Kidney tubule cell (primary cell): ENCODE measurements at places on chromosomes 11 and 22.

GRCh38 chr11:117095284-117096161 lies 2.7 kb downstream of the SIK3 start:
- no peak for DNase-seq

DNA sequence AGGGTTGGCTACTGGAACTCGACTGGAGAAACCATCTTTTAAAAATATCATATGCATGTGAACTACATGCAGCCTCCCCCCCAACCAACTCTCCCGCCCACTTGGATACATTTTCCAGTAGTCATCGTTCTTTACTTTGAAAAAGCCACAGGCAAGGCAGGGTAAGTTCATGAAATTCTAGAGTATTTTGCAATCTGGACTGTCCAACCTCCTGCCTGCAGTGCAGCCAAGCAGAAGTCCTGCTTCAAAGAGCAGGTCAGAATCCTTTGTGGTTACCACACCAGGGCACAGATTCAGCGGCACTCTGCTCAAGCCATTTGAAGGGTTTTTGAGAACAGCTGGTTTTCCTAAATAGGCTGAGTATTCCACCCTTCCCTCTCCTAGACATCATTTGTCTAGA lies 12.1 kb downstream of the ELF5 start:
- peak; percentile 90 for DNase-seq

DNA sequence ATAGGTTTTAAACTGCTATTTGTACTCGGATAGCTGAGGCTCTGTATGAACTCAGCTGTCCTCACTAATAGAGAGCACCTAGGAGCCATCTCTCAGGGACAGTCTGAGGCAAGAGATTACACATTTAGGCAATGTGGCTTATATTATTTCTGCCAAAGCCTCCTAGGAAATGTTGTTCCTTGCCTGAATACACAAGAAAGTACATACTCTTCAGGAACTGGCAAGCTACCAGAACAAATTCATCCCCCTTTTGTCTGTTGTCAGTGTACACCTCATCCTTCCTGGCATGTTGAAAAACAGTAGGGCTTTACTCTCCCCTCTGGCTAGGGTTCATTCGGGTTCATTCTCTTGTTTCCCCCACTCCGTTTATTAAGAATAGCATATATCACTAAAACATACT lies 615.9 kb upstream of the FAT3 start:
- DNase-seq, result no peak

- no peak for DNase-seq
Observed at GRCh38 chr22:46747646-46748045, 9.6 kb upstream of the CERK start.

DNA sequence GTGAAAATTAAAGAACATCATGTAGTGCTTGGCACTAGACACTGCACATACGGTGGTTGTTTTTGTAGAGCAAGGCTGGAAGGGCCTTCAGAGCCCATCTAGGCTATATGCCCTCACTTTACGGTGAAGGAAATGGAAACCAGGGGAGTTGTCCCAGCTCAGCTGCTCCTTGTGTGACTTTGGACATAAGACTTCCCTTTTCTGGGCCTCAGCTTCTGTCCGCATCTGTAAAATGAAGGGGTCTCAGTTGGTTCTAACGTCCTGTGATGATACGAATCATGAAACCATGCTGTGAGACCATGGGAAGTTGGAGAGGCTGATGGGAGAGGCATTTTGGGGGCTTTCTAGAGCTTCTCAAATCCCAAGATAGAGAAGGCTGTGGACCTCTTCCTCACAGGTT lies 4.7 kb downstream of the KCNE3 start:
- no peak for DNase-seq

- no peak for DNase-seq
Observed at GRCh38 chr22:32842486-32842885, 41.0 kb downstream of the TIMP3 start.

GRCh38 chr22:24291515-24292201 lies 21.0 kb downstream of the SPECC1L start:
- no peak for DNase-seq

DNA sequence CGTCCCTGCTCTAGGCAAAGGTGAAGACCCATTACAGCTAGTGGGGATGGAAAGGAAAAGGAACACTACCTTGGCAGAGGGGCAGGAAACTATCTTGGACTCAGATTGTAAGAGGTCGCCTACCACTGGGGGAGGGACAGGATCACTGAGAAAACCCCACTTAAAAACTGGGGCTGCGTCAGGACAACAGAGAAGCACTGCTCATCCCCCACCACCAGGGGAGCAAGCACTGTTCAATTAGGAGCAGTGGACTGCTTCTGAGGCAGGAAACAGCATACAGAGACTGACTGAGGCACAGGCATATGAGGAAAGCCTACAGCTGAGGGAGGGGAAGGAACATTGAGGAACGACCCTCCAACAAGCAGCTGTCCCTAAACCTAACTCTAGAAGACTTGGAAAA lies 20.8 kb upstream of the DLAT start:
- no peak for DNase-seq

- no peak for DNase-seq
Observed at GRCh38 chr11:104009744-104010143, 26.7 kb upstream of the DDI1 start.

DNA sequence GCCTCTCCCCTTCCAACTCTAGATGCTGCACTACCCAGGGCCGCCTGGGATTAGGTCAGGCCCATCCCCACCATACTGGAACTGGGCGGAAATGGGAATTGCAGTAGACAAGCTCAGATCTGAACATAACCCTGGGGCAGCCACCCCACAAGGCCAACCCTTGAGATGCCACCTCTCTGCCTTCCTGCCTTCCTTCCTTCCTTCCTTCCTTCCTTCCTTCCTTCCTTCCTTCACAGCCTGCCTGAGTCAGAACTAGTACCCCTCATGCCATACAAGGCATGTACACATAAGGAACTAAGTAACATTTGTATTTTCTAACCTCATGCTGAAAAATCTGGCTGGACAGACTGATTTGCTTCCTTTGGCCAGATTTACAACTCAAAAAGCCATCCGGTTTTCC lies 28.0 kb downstream of the SHISAL1 start:
- no peak for DNase-seq

DNA sequence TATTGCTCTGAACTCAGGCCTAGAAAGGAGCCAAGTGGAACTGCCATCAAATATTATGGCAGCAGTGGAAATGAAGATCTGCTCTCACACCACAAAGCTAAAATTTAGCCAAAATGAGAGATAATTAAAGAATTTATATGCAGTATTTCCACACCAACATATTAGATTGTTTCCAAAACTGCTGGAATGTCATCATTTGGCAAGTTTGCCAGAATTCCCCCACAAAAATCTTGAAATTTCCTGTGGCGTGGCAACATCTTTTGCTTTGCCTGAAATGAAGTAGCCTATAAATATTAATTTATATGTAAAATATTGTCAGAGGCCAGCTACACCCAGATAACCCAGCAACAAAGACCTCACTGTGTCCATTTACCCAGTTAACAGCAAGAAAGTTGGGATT lies 13.8 kb downstream of the C11orf71 start:
- no peak for DNase-seq

- DNase-seq, result no peak
Observed at GRCh38 chr11:133727774-133728173, 117.5 kb downstream of the SPATA19 start.

DNA sequence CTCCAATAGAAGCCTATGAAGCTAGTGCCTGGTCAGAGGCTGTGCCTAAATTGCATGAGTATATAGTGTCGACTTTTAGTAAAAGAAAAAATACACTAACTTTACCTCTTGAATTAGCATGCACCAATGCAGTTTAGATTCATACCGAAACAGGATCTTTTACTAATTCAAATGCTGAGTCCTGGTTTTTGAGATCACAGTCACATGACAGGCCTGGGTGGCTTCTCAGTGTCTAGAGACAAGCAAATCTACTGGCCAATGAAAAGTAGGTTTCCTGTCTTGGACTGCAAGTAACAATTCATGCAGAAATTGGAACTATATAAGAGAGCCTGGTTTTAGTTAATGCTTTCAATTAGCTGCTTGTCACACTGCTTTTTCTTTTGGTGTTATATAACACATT lies 7.2 kb downstream of the ARHGEF12 start:
- DNase-seq, result peak; percentile 23

GRCh38 chr11:57160665-57161064 lies 21.1 kb upstream of the LRRC55 start:
- no peak for DNase-seq

- DNase-seq, result peak; percentile 99
Observed at GRCh38 chr11:112156956-112157766, 6.7 kb downstream of the IL18 start.

- DNase-seq, result no peak
Observed at GRCh38 chr11:45660729-45661438, 4.5 kb downstream of the CHST1 start.

DNA sequence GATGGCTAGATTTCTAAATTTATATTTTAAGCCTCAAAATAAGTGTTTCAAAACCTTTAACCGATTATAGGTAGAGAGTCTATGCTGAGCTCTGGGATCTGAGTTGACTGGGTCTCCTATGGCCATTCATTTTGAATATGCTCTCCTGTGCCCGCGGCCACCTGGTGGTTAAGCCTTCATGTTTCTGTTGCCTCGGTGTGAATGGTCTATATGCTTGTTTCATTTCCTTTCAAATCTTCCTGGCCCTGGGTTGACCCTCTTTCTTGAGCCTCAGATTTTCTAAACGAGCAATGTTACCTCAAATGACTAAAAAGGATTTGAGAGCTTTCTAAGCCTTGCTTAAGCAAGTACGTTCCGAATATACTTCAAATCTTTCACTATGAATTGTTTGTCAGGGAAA lies 789.4 kb upstream of the KIRREL3 start:
- DNase-seq, result peak; percentile 26

DNA sequence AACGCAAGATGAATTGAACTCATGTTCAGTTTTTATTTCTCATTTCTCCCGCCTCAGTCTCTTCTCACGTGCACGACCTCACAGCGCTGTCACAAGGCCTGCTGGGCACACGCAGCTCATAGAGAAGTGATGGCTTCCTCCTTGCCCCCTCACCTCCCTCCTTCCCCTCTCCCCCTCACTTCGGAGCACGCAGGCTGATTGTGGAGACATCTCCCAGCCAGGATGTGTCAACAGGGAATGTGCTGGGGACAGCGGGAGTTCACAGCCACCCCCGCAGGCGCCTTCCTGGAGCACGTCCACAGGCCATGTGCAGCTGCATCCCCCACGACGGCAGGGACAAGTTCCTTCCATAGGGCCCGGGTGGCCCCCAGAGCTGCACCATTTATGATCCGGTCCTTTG lies 29.1 kb upstream of the KRTAP5-6 start:
- DNase-seq, result no peak

DNA sequence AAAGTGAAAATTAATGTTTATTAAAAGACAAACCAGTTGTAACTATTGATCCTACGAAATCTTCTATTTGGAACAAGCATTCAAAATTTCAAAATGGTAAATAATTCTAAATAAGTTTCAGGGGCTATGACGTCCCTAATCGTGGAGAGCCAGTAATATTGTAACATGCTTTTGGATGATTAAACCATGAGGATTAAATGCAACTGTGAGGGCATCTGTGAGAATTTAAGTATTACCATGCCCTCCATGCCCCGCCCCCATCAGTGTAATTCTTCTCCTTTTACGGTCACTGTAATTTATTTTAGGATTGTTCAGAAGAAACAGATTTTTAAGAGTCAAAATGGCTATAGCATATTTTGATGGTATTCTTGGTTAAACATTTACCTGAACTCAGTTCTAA lies 133.2 kb downstream of the APOL5 start:
- DNase-seq, result no peak

GRCh38 chr11:102926961-102927623 lies 28.4 kb downstream of the MMP13 start:
- DNase-seq, result no peak

- peak; percentile 37 for DNase-seq
Observed at GRCh38 chr11:57476047-57476756, 15.9 kb downstream of the RTN4RL2 start.

DNA sequence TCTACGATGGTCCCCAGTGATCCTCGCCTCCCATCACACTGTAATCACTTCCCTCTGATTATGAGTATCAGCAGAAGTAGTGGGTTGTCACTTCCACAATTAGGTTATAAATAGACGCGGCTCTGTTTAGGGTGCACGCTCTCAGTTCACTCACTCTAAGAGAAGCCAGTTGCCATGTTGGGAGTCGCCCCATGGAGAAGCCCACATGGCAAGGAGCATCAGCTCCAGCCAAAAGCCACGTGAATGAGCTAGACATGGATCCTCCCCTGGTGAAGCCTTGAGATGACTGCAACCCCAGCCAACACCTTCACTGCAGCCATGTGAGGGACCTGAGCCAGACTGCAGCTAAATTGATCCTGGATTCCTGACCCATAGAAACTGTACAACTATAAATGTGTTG lies 26.4 kb upstream of the MYOD1 start:
- no peak for DNase-seq

GRCh38 chr11:46856605-46857343 lies 10.7 kb upstream of the CKAP5 start:
- DNase-seq, result no peak

DNA sequence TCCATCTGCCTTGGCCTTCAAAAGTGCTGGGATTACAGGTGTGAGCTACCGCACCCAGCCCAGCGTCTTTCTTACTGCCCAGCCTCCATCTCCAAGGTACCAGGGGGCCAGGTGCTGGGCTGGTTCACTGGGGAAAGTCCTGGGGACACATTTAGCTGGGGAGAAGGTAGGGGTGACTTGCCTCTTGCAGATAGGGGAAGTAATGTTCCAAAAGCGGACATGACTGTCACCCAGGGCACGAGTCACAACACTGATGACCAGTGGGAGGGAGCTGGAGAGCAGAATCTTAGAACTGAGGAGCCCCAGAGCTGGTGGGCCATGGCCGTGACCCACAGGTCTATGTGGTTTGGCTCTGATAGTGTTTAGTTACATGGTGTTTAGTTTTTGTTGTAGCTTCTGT lies 2.4 kb upstream of the SLC15A3 start:
- no peak for DNase-seq

DNA sequence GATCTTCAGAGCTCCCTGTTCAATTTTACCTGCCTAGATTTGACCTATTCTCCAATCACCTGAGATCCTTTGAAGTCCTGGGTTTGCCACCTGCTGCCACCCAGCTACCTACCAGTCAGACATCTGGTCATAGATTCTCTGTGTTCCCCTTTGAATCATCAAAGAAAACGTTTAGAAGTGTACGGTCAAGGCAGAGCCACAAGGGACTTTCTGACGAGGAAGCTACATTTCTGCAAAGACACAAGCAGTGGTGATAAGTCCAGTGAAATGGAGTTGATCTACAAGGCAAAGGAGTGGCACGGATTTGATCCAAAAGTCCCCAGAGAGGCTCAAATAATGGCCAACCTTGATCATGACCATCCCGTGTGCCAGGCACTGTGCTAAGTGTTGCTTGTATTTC lies 549.9 kb downstream of the MIAT start:
- DNase-seq, result no peak

GRCh38 chr11:35390737-35391682 lies 28.3 kb downstream of the SLC1A2 start:
- peak; percentile 57 for DNase-seq

GRCh38 chr11:114296605-114297372 lies 590 bp downstream of the NNMT start:
- no peak for DNase-seq

GRCh38 chr11:33655842-33656600 lies 44.6 kb downstream of the C11orf91 start:
- DNase-seq, result peak; percentile 37

- peak; percentile 7 for DNase-seq
Observed at GRCh38 chr11:95339086-95339901, 108.3 kb upstream of the SESN3 start.
